Jurkat, Clone E6-1 (cell line): ENCODE measurements at places on chromosomes 7 and 10.

DNA sequence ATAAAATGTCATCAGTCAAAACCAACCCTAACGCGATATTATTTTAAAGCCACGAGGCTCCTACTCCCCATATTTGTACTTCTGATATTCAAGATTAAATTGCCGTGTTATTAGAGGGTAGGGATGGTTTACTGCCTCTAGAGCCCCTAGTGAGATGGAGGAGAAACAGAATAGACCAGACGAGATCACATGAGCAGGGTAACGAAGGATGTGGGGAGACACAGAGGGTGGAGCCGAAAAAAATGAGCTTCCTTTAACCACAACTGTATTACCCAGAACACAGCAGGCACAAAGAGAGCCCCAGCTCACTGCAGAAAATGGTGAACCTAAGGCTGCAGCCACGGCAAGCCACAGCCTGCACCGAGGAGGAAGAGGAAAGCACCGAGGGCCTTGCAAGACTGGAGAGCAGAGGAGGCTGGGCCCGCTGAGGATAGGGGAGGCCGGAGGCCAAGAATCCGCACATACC, 14.3 kb downstream of the ZC3HAV1 start:
- peak; percentile 98 for DNase-seq

- no peak for DNase-seq
Observed at GRCh38 chr7:131557652-131558385, 1.4 kb upstream of the PODXL start.

- DNase-seq = no peak
Observed at GRCh38 chr10:107834706-107835105, 670.2 kb upstream of the SORCS1 start.

GRCh38 chr10:68756766-68757165, 35.7 kb downstream of the CCAR1 start:
- DNase-seq = no peak

DNA sequence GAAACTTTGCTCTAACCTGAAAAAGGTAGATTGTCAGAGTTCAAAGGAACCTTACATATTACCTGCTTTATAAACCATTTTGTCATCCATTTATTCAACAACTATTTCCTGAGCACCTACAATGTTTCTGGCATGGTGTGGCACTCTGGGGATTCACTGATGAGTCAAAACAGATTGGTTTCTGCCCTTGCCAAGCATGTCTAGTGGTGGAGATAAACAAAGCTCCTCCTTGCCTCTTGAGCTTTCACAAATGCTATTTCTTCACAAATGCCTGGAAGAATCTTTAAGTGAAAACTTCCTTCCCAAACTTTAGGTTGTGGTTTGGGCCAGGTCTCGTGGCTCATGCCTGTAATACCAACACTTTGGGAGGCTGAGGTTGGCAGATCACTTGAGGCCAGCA, 85.1 kb upstream of the RELN start:
- DNase-seq = no peak
